Stimulated activated CD4-positive, alpha-beta T cell treated with anti-CD3 and anti-CD28 coated beads, Interleukin-1b, Interleukin-23, amount 100 ng/mL, for 4 hours (primary cell): ENCODE measurements at places on chromosomes 6 and 20.

- DNase-seq, result no peak
These were observed 778.8 kb downstream of the KIF16B start for GRCh38 chr20:15794409-15794808.

DNA sequence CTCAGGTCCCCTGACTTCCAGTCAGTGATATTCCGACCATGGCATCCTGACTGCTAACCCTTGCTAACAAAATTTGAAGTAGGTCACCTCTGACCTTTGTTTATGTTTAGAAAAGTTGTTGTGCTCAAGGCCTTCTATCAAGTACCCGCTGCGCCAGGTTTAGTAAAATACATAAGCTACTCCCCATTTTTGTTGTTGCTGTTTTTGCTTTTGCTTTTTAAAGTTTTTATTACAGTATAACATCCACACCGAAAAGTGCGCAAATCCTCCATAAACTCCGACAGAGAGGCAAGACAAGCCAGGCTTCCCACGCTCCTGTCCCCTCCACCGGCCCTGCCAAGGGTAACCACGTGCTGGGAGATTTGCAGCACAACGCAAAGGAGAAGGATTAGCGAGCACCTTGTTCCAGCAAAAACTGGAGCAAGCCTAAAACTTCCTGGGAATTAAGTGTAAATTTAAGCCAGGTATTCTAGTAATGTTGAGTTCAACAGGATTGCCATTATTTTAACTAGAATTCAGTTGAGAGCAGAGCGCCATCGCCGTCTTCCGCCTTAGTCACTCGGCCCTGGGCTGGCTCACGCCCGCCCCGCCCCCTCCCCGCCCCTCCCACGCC lies 17.8 kb upstream of the HMGN4 start:
- DNase-seq, result no peak

GRCh38 chr6:119626884-119627619 lies 277.5 kb upstream of the MAN1A1 start:
- no peak for DNase-seq

DNA sequence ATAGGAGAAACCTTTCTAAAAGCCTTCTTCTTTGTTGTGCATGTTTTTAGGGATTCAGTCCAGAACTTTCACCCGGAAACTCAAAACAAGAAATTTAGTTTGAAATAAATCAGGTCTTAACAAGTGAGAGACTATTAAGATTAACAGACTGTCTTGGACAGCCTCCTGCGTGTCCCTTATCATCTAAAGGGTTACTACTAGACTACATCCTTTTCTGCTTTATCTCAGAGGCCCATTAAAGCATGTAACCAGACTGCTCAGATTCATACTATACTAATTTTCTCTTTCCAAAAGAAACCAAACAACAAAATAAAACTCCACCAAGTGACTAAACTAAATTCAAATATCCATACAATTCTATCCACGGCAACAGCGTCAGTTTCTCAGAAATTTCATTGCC lies 173.8 kb downstream of the GMPR start:
- no peak for DNase-seq

DNA sequence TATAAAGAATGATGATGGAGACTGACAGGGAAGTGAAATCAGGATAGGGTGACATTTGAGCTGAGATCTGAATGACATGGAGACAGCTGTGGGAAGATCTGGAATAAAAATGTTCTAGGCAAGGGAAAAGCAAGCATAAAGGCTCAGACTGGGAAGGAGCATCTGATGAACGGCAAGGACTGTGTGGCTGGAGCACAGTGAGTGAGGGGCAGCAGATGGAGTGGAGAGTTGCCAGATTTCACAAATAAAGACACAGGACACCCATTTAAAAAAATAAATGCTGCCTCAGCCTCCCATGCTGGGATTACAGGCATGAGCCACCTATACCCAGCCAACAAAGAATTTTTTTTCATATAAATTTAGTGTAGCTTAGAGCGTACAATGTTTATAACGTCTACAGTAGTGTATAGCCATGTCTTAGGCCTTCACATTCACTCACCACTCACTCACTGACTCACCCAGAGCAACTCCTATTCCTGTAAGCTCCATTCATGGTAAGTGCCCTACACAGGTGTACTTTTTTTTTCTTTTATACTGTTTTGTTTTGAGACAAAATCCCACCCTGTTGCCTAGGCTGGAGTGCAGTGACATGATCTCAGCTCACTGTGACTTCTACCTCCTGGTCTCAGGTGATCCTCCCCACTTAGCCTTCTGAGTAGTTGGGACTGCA lies 2.4 kb upstream of the ZBTB24 start:
- DNase-seq, result no peak

DNA sequence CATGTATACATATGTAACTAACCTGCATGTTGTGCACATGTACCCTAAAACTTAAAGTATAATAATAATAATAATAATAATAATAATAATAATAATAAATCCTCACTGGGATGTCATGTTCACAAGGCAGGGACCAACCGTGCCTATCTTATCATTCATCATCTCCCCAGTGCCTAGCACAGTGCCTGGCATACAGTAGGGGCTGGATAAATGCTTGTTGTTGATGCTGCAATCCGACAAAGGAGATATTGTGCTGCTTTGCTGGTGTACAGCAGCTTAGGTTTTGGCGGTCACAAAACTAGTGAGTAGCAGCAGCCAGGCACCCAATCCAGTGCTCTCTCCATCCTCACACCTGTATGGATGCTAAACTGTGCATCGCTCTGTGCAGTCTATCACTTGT lies 94.1 kb upstream of the ASF1A start:
- DNase-seq, result no peak

DNA sequence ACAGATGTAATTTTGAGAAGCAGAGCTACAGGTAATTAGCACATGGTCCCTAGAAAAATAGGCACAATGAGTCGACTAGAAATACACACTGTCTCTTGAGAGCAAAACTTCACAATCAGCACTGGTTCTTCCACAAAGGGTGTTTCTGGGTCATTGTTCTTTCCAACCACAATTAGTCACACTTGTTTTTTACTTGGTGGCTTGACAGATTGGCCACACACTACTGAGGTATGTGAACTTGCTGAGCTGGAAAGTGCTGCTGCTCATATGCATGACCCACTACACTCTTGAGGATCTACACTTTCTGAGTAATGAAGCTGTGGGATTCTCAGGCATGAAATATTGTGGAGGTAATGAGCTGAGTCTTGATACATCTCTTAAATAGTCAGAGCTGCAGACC lies 347.7 kb downstream of the BCKDHB start:
- DNase-seq, result no peak

- DNase-seq, result no peak
These were observed 38.2 kb downstream of the MYLIP start for GRCh38 chr6:16166871-16167608.

GRCh38 chr6:7909323-7910276 lies 988 bp downstream of the TXNDC5 start:
- DNase-seq, result peak; percentile 59

- DNase-seq, result no peak
These were observed 18.7 kb upstream of the COL10A1 start for GRCh38 chr6:116144605-116145004.

DNA sequence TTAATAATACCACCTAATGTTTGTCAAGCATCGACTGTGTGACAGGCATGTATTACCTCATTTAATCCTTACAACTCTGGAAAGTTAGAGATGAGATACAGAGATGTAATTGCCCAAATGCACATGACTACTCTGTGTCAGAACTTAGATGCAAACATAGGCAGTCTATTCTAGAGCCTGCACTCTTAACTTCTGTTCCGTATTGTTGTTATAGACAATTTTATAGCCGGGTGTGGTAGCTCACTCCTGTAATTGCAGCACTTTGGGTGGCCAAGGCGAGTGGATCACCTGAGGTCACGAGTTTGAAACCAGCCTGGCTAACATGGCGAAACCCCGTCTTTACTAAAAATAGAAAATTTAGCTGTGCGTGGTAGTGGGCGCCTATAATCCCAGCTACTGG lies 15.0 kb downstream of the IFT52 start:
- no peak for DNase-seq

GRCh38 chr6:53845280-53846195 lies 50.7 kb downstream of the LRRC1 start:
- no peak for DNase-seq

DNA sequence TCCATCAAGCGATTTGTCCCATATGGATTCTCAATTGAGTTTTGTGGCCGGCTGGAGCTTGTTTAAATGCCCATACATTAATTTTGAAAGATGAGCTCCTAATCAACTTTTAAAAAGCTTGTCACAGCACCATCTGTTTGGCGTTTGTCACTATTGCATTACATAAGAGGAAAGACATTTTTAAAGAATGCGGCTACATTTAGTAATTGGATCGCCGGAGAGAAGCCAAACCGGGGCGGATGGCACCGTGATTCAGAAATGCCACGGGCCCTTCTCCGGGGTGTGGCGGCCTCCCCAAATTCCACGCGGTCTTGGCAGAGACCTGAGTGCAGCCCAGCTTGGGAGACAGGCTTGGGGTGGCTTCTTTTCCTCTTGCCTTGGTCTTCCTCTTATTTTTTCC lies 67.7 kb upstream of the ZNFX1 start:
- DNase-seq, result no peak

- DNase-seq, result no peak
These were observed 236.9 kb upstream of the PMEPA1 start for GRCh38 chr20:57946559-57947315.

GRCh38 chr6:52423971-52424381 lies 3.8 kb downstream of the EFHC1 start:
- DNase-seq, result no peak

- no peak for DNase-seq
These were observed 39.1 kb upstream of the ATXN1 start for GRCh38 chr6:16800341-16800740.

- DNase-seq, result no peak
These were observed 12.3 kb upstream of the ASF1A start for GRCh38 chr6:118881440-118882313.

- DNase-seq, result no peak
These were observed 80.6 kb downstream of the PHF3 start for GRCh38 chr6:63716169-63716568.

GRCh38 chr6:7828124-7828523 lies 82.5 kb downstream of the TXNDC5 start:
- no peak for DNase-seq

DNA sequence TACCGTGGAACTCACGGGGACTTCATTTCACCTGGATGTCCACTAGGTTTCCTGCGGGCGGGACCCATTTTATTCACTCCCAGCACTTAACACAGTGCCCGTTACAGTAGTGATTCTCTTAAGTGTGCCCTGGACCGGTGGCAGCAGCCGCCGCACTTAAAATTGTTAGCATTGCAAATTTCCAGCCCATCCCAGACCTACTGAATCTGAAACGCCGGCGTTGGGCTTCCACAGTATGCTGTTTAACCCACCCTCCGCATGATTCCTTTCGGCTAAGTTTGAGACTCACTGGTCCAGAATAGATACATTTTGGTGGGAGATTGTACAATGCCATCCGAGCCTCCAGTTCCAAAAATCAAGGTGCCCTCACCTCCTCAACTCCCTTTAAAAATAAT lies 967 bp downstream of the SMPDL3A start:
- DNase-seq, result no peak

DNA sequence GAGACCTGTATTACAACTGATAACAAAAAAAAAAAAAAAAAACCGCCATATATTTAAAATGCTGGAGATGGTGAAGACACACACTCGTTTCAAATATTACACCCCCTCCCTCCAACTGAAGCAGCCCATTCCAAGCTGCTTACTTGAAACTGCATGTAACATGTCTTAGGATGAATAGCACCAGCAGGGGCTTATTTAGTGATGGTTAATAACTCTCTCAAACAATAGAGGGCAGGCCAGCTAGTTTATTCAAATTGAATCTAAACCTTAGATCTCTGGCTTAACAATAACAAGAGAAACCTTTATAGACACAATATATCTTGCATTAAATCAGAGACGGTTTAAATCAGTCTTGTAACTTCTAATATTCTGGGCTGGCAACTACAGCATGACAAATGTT lies 9.3 kb upstream of the JPH2 start:
- no peak for DNase-seq

DNA sequence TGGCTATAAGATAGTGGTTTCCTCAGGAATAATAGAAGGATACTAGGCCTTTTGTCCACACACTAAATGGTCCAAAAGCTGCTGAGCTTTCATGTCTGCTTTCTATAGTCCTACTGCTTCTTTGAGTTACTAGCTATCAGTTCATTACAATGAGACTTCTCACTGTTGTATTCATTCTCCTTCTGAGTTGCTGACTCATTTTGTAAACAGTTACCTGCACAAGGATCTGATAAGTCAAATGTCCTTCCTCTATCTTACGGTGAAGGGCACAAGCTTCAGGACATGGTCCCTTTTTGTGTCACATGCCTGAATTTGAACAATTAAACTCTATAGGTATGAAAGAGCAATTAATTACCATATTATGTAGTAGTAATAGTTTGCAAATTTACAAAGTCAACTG lies 90.5 kb downstream of the MAN1A1 start:
- DNase-seq, result no peak
